NCI-H1694 (cell line): ENCODE measurements at places on chromosomes 7 and 10.

DNA sequence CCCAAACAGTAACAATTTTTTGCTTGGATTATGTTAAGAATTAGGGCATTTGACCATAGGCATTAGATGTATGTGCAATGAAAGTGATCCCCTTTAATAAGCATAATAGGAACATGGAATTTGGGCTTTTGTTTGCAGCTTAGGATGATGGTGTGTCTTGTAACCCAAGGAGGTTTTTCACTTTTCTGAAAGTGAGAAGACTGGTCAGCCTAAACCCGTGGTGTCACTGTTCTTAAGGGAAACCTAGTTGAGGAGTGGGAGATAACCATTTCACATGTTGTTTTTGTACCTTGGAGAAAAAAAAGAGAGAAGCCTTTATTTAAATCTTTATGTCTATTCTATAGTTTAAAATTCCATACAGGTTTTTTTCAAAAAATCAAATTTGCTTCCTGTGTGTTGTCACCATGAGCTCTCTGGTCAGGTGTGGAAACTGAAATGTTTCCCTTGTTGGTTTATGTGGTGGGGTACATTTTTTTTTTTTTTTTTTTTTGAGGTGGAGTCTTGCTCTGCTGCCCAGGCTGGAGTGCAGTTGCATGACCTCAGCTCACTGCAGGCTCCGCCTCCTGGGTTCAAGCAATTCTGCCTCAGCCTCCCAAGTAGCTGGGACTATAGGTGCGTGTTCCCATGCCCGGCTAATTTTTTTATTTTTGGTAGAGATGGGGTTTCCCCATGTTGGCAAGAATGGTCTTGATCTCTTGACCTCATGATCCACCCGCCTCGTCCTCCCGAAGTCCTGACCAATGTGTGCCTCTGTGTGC, 7.7 kb downstream of the CCM2 start:
- DNase-seq = no peak

GRCh38 chr7:921071-921461, 33.4 kb downstream of the ADAP1 start:
- DNase-seq = no peak

GRCh38 chr10:44476409-44477045, 91.6 kb upstream of the CXCL12 start:
- DNase-seq = no peak

DNA sequence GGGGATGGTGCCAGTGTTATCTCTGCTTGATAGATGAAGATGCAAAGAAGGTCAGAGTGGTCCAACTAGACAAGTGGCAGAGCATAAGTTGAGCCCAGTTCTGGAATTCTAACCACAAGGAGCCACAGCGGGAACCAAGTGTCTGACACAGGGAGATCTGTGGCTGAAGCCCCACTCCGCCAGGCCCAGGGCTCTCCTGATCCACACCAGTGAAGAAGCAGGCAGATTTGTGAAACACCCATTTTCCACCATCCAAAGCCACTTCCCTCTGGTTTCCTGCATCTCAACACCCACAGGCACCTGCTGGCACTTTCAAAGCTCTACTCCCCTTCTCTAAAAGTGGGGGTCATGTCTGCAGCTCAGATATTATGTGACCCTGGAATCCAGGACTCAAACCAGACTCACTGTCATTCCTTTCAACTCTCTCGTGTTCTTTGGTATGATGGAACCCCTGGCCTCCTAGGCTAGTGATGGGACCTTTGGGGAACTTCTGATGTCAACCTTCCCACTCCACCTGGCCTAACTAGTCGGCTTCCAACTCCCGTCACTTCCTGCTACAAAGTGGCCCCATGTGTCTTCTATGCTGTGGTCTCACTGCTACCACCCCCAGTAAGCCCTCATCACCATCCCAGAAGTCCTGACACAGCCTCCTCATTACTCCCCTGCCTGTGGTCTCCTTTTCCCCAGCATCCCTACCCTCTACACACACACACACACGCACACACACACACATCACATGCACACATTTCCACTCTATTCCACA, 177.6 kb downstream of the GRID1 start:
- no peak for DNase-seq

- DNase-seq = no peak
Observed at GRCh38 chr10:13068484-13068883, 31.5 kb upstream of the OPTN start.

DNA sequence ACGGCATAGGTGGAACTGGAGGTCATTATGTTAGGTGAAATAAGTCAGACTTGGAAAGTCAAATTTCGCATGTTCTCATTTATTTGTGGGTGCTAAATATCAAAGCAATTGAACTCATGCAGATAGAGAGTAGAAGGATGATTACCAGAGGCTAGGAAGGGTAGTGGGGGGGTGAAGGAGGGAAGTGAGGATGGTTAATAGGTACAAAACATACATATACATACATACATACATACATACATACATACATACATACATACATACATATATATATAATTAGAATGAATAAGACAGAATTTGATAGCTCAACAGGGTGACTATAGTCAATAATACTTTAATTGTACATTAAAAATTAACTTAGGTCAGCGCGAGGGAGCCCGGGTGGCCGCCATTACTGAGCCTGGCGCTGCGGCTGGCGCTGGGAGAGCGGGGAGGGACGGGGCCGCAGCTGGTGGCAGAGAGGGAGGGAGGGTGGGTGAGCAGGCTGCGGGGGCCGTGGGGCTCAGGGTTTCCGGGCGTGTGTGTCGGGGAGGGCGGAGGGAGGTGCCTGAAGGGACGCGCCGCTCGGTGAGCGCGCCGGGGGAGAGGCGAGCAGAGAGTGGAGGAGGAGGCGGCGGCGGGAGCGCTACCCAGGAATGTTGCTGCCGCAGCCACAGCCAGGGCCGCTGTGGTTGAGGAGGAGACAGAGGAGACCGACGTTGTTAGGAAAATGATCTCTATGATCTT, 85.8 kb upstream of the EGFR start:
- DNase-seq = peak; percentile 68

DNA sequence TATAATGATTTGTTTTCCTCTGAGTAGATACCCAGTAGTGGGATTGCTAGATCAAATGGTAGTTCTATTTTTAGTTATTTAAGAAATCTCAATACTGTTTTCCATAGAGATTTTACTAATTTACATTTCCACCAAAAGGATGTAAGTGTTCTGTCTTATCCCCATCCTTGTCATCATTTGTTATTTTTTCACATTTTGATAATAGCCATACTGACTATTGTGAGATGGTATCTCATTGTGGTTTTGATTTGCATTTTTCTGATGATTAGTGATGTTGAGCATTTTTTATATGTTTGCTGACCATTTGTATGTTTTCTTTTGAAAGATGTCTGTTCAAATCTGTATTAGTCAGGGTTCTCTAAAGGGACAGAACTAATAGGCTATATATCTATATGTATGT, 160.0 kb upstream of the TMEM229A start:
- DNase-seq = no peak

- no peak for DNase-seq
Observed at GRCh38 chr7:110774071-110774470, 316.9 kb upstream of the LRRN3 start.

- no peak for DNase-seq
Observed at GRCh38 chr7:142833174-142834048, 21.5 kb upstream of the EPHB6 start.

- DNase-seq = no peak
Observed at GRCh38 chr10:74034301-74034700, 36.4 kb downstream of the VCL start.

- no peak for DNase-seq
Observed at GRCh38 chr7:143279186-143280098, 5.3 kb upstream of the TMEM139 start.

- DNase-seq = no peak
Observed at GRCh38 chr10:33111488-33112051, 153.5 kb upstream of the ITGB1 start.

DNA sequence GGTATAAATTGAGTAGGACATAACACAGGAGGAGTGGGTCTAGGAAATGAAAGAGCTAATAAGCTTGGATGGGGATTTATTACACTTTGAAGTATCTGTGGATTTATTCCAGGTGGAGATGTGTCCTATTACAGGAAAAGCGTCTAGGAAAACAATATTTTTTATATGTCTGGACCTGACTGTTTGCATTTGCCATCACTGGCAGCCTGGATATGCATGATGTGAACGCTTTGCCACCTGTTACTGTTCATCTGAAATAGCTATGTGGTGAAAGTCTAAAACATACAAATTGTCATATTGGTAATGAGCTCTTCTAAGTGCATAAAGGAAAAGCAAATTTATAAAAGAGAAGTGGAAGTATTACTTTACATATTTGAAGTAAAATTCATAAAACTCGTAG, 31.6 kb upstream of the AGMO start:
- no peak for DNase-seq

DNA sequence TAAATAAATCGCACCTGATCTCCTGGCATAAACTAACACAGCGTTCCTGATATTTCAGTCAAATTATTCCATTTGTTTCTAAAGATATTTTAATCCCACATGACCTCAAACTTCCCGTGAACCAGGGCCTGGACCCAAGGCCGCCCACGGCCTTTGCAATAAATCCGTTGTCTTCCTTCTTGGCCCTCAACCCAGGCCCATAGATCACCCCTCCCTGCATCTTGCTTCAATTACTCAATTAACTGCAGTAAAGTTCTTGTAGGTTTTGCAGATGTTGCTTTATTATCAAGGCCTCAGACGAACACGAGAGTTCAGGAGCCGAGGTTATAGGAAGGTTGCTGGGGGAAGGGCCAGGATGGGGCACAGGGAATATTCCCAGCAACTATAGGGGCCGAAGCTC, 249.4 kb downstream of the RAB11FIP2 start:
- no peak for DNase-seq

DNA sequence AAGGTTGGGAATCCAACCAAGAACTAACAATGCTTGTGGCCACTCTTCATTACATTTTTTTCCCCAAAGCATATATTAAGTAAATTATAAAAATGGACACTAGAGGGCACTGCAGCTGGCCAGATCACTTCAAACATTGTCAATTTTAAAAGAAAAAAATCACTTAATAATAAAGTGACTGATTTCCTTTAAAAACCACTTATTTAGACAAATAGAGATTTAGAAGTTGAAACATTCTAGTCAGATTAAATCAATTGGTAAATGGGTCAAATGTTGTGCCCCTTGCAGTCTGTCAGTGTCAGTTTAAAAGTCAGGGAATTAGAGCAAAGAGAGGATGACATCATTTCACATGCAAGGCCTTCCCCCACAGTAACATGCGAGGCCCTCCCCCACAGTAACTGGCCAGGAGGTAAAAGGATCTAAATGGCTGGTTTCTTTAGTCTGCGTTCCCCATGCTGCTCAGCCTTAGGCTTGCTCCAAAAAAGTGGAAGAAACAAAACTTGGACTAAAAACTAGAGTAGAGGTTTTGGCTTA, 177.9 kb downstream of the SKAP2 start:
- peak; percentile 20 for DNase-seq

GRCh38 chr10:24617771-24618396, 105.8 kb downstream of the ARHGAP21 start:
- peak; percentile 35 for DNase-seq

DNA sequence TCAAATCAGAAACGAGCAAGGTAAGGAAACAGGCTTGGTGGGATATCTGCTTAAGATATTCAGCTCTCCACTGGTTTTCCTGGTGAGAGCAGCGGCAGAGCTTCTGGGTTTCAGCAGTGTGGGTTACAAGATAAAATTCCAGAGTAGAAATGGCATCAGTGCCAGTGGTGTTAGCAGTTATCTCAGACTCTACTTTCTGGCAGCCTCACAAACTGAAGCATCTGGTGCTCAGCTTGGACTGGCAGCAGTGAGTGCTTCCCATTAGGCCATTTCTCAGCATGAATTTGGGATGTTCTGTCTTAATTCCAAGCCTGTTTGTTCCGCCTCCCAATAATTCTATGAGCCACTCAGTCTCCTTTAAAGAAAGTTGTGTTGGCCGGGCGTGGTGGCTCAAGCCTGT, 6.9 kb upstream of the GSTO2 start:
- DNase-seq = no peak

GRCh38 chr7:155289107-155289506, 8.6 kb upstream of the INSIG1 start:
- no peak for DNase-seq

DNA sequence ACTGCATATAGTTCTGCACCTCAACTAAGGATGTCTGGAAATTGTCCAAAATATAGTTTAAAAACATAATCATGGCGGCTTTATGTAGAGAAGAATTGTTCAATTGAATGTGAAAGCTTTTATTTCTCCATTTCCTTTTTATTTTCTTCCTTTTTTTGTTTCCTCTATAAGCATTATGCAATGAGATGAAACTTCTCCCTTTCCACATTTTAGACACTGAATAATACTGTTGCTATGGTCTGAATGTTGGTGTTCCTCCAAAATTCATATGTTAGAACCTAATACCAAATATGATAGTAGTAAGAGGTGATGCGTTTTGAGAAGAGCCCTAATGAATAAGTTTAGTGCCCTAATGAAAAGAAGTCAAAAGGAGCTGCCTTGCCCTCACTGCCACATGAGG, 175.0 kb downstream of the RNLS start:
- no peak for DNase-seq

DNA sequence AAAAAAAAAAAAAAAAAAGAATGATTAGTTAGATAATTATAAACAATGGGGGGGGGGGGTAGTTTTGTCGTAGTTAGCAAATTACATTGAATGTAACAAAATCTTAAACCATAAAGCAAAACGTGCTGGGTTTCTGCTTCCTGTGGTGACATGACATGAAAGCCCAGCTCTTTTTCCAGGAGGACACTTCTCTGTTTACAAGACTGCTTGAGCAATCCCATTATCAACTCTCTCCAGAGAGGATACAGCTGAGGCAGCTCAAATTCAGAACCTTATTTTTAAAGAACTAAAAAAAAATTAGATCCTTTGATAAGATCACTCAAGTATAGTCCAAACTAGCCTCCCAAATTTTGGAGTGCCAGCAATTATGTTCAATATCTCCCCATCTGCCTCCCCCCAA, 58.6 kb downstream of the ADRB1 start:
- no peak for DNase-seq

DNA sequence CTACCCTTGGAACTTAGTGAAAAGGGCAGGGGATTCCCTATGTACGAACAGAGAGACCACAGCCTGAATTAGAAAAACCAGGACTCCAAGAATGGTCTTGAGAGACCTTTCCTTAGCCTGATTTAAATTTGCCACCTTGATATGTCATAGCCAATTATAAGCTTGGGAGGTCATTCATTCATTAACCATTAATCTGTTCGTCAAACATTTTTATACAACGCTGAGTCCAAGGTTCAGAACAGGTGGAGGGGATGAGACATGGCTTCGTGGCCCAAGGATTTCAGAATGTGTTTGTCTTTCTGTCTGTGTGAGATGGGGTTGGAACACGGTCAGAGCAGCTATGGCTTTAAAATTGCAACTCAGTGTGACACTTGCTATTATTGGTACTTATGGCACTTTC, 158.0 kb downstream of the PAXIP1 start:
- DNase-seq = no peak
